ENCODE measurements at places on chromosomes 4 and X.

GRCh38 chrX:31139961-31140360 lies 68.1 kb upstream of the FTHL17 start:
- no peak for DNase-seq

GRCh38 chr4:105923497-105924238 lies 28.4 kb downstream of the NPNT start:
- peak; percentile 24 for DNase-seq

DNA sequence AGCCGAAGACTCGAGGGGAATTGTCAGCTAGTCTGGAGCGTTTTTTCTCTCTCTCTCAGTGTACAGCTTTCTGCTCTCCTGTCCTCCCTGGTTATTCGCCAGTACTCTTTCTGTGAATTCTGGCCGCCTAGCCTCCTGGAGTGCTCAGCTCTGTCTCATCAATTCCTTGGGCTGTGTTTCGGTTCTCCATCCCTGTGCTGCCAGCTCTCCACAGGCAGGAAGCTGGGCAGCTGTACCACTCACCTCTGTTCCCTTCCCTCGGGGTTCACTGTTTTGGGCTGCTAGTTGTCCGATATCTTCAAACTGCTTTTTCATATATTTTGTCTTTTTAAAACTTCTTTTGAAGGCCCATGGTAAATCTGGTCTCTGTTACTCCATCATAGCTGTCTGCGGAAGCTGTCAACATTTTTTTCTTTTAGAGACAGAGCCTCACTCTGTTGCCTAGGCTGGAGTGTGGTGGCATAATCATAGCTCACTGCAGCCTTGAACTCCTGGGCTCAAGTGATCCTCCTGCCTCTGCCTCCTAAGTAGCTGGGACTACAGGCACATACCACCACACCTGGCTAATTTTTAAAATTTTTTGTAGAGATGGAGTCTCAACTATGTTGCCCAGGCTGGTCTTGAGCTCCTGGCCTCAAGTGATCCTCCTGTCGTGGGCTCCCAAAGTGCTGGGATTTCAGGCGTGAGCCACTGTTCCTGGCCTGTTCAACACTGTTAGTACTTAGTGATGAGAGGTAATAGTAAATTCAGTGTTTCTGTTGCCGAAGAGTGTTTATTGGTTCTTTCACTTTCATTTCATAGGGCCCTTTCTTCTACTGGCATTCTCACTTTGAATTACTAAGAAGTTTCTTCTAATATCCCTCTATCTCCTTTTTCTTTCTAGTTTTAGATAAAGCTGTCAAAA lies 18.6 kb downstream of the ZCCHC4 start:
- no peak for DNase-seq

- no peak for DNase-seq
Measured at GRCh38 chr4:185463541-185463940, 8.0 kb downstream of the CCDC110 start.

DNA sequence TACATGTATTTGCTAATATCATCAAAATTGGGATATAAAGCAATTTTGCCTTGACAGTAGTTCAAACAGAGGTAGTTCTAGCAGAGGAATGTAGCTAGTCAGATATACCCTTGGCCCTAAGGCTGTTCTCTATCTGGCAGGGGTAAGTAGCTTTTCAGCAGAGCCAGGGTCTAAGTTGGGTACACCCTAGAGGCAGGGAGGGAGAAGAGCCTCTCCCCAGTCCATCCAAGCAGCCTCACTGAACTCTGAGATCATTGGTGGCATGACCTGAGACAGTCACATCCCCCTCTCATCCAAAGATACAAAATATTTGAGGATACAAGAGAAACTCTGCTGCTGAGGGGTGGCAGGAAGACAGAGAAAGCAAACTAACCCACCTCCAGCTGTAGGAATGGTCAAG lies 343.7 kb downstream of the DHX15 start:
- DNase-seq, result no peak

GRCh38 chr4:951186-951585 lies 18.9 kb downstream of the TMEM175 start:
- no peak for DNase-seq

DNA sequence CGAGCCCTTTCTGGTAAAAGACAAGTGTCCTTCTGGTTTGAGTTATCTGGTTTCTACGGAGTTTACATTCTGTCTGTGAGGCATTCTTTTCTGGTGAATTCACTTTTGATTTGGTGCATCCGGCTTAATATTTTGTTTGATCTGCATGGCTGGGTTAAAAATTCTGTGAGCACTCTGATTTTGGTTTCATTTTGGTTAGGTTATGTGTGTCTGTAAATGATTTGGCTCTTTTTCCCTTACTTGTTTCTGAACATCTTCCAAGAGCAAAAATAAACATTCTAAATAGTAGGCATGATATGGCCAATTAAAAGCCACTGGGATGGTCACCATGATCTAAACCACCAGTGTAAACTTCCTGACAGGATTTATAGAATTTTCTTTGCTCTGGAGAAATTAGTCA lies 85.7 kb upstream of the PTPN13 start:
- DNase-seq, result peak; percentile 79

- no peak for DNase-seq
Measured at GRCh38 chr4:104905546-104905945, 241.1 kb upstream of the TET2 start.

GRCh38 chr4:177444911-177445736 lies 2.9 kb upstream of the AGA start:
- no peak for DNase-seq

DNA sequence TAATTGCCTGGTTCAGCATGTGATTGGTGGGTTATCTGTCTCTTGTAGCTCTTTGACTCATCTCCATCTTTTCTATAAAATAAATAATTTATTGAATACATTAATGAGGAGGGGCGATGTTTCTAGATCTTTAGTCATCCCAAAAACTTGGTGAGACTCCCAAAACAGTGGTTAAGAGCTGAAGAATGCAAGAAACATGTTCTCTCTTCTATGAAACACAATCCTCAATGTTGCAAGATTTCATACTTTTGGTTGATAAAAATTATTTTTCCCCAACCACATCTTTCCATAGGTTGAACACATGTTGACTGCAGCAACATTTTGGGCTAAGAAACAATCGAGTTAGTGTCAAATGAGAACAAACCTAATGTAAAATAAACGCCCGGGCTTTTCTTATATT lies 1.2 kb upstream of the TMEM47 start:
- DNase-seq, result peak; percentile 62

GRCh38 chrX:150879855-150880807 lies 18.3 kb downstream of the CD99L2 start:
- DNase-seq, result no peak

GRCh38 chr4:7354927-7355326 lies 79.8 kb downstream of the PSAPL1 start:
- no peak for DNase-seq

- DNase-seq, result no peak
Measured at GRCh38 chr4:3658530-3658913, 107.7 kb upstream of the ADRA2C start.

DNA sequence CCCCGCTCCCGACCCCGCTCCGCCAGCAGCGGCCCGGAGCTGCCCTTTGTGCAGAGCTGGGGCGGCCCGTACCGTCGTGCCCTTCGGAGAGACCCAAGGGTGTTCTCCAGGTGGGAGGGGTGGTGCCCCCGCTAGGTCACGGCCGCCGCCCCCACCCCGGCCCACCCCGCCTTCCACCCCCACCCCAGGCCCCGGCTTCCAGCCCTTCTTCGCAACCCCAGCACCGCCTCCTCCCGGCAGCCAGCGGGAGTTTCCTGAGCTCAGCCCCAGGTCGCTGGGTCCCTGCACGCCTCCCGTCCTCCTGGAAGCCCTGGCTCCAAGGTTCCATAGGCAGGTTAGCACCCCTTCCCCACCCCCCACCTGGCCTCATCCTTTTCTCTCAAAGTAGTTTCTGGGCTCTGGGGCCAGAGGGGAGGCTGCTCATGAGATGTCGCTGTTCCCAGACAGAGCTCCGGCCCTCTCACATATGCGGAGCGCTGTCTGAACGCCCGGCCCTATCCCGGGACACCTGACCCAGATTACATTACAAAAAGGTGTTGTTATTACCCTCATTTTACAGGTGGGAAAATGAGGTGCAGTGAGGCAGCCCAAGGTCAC lies 25.2 kb upstream of the FGFR3 start:
- peak; percentile 40 for DNase-seq

DNA sequence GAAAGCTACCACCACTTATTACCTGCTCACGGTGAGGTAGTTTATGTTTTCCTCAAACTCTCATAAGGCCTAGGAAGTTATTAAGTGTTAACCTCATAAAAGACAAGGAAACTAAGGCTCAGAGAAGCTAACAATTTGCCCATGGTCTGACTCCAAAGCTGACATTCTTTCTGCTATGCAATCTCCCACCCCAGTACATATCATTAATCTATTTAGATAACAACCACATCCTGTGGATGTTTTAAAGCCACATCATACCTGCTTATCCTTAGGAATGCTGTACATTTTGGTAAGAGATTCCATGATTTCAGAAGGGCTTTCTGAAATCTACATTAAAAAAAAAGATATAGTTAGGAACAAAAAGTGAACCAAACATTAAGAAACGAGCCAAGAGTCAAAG lies 55.4 kb downstream of the HUWE1 start:
- peak; percentile 12 for DNase-seq

- no peak for DNase-seq
Measured at GRCh38 chrX:16966752-16967448, 20.4 kb downstream of the REPS2 start.

GRCh38 chr4:138562544-138562991 lies 320.4 kb upstream of the SLC7A11 start:
- peak; percentile 78 for DNase-seq

- DNase-seq, result no peak
Measured at GRCh38 chr4:67106861-67107460, 438.3 kb downstream of the CENPC start.

GRCh38 chrX:7582191-7582590 lies 260.8 kb upstream of the VCX start:
- DNase-seq, result no peak

GRCh38 chr4:15171725-15172124 lies 169.4 kb downstream of the CPEB2 start:
- no peak for DNase-seq

- DNase-seq, result no peak
Measured at GRCh38 chr4:10478621-10479020, 21.4 kb upstream of the ZNF518B start.

- DNase-seq, result peak; percentile 29
Measured at GRCh38 chr4:58808817-58809216, 1698.6 kb upstream of the IGFBP7 start.

DNA sequence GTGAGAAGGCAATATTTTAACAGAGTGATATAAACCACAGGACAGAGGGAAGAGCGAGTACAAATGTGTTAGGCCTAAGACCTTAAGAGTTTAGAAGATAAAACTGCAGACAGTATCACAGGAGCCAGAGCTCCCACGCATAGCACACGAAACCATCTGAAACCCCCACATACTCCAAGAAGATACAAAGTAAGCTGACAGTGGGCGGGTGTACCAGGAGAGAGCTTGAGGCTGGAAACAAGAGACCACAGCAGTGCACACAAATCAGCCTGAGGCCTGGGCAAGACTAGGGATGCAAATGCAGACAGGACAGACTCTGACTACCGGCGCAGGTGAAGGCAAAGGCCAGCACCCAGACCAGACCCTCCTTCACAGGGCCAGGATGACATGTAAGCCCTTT lies 54.1 kb upstream of the ARHGAP24 start:
- DNase-seq, result no peak

- DNase-seq, result peak; percentile 22
Measured at GRCh38 chr4:173990126-173990868, 293.2 kb downstream of the FBXO8 start.

GRCh38 chr4:99219072-99219471 lies at the start of gene ADH6:
Gene ADH6 (minus strand): TSS chr4:99219246. CDS start chr4:99219152, 94 bp downstream.
- no peak for DNase-seq

DNA sequence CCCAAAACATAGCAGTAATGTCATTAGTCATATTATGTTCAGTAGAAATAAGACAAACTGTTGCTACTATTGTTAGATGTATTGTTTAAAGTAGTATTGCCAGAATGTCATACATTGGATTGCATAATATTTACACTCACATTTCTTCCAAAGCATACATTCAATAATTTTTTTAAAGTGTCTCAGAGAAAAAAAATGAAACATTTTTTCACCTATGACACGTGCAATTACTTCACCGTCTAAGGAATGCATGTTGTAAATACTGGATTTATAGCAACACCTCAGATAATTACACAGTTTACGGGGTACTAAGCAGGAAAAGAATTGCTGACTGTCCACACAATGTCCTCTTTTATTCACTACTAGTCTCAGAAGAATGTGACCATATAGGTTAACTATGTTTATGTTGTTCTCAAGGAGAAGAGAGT lies 162.1 kb downstream of the PCDH18 start:
- DNase-seq, result peak; percentile 80

GRCh38 chr4:56940971-56941370 lies 33.3 kb downstream of the REST start:
- no peak for DNase-seq

DNA sequence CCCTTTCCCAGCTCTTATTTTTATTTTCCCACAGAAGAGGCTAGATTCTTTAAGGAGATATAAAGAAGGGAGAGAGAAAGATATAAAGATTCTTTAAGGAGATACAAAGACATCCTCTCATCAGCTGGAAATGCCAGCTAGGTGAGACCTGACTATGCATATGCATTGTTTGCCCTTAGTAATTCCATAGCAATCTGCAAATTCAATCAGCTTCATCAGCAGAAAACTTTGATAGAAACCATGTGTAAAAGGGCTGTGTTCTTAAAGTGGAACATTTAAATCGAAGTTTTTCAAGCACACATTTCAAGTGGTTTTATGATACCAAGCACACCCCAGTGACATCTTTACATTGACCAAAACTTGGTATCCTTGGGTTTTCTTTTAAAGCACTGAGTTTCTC lies 24.1 kb downstream of the FHL1 start:
- no peak for DNase-seq

DNA sequence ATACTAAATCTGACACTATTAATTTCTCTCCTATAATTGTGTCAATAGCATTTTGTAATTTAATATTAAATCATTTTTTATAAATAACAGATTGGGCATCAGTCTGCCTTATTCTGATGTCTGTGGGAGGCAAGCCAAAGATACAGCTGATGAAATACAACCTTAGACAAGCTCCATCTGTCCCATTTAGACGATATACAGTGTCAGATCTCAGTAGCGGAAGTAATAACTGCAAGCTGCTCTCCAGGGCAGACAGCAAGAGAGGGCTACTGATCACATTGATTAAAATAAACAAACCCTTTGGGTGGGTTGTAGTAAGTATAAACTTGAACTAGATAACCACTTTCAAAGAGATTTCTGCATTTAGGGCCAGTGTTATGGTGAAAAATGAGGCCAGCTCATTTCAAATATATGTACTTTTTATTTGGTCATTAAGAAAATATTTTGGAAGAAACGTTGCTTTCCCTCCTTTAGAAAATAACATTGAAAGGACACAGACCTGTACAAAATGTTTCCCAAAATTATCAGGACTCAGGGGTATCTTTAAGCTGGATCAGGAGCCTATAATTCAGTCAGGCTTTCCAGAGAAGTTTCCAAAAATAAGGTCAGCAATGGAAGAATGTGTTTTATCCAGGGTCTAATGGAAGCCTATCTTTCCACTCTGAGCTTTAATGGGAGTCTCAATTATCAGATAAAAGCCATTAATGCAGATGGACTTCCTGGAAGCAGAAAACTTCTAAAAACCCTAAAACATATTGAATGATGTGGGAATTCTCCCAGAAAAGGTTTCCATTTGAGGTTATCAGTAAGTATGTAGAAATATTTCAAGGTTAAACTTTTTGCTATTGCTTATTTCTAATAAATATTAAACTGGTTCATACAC lies 1028.8 kb upstream of the IGFBP7 start:
- no peak for DNase-seq

GRCh38 chrX:118197730-118198129 lies 81.1 kb upstream of the KLHL13 start:
- DNase-seq, result no peak
